ENCODE measurements at places on chromosomes 11 and 22.
A peak's percentile ranks its signal among the peaks of the same experiment; 100 is the strongest.

DNA sequence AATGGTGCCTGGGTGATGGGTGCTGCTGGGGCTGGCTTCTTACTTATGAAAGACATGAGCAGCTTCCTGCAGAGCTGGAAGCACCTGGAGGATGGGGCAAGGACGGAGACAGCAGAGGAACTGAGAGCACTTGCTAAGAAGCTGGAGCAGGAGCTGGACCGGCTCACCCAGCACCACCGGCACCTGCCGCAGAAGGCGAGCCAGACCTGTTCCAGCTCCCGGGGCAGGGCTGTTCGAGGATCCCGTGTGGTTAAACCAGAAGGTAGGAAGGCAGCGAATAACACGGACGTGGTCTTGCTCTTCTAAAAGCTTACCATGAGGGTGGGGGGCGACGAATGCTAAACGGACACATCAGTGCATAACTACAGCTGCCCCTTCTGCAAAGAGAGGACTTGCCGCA, 9.3 kb downstream of the APOL5 start:
- no peak for DNase-seq

DNA sequence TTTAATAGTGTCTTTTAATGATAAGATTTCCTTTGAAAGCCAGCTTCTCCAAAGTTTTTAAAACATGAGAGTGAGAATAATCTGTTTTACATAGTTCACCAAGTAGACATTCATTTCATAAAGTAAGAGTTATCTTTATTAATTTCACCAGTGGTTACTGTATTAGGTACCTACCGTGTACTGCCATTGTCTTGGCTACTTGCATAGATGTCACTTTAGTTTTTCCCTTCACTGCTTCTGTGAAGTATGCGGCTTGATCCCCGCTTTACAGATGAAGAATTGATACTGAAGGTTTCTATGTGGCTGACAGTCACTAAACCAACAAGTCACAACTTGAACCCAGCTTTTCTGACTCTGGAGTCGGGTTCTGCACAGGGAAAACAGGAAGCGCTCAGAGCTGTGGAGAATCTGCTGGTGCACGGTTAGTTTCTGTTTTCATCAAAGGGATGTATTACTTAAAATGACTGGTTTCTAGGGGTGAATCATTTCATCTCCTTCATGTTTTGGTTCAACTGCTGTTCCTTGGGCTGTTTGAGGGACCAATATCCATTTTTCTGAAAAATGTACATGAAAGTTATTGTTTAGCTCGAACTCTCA, 39.3 kb upstream of the MYO18B start:
- DNase-seq = no peak

DNA sequence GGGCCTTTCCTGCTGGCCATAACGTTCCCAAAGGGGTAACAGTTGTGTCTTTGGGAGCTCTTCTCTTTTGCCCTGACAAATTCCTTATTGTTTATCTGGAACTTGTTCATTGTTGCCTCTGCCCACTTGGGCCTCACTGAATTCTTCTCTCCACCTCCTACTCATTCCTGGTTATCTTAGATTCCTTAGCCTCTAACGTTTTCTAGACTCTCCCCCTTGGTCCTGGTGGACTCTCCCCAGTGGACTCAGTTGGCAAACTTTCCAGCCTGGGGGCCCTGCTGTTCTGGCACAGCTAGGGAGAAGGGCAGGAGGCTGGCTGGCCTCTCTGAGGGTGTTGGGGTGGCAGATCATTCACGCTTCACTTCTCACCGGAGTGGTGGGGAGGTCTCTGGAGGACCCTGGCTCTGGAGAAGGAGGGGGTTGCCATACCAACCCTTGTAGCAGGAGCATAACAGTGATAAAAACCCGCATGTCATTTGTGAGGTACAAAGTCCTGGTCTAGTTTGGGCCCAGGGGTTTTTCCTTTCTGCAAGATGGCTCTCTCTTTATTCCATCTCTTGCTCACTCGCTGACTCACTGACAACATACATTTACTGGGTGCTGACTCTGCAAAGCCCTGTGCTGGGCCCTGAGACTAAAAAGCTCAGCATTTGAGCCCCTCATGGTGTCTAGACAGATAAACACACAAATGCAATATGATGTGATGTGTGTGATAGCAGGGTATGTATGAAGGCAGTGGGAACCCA, 39.7 kb downstream of the YWHAH start:
- no peak for DNase-seq

- DNase-seq = no peak
Observed at GRCh38 chr11:116510166-116510565, 262.6 kb downstream of the BUD13 start.

DNA sequence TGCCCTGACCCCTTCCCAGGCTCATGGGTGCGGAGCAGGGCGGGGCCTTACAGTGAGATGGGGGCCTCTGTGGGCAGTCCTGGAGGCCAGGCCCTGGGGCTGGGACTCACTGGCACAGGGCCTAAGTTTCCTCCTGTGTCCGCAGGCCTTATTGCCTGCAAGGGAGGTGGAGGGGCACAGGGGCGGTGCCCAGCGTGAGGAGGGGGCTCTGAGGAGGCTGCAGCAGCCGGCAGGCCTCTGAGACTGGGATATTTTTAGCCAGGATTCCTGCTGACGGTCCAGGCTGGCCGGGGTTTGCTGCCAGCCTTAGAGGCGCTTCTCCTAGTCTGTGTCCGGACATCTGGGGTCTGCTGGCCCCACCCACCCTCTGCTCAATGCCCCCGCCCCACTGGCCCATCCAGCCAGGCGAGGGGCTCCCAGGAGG, 5.7 kb upstream of the RTN4R start:
- no peak for DNase-seq

DNA sequence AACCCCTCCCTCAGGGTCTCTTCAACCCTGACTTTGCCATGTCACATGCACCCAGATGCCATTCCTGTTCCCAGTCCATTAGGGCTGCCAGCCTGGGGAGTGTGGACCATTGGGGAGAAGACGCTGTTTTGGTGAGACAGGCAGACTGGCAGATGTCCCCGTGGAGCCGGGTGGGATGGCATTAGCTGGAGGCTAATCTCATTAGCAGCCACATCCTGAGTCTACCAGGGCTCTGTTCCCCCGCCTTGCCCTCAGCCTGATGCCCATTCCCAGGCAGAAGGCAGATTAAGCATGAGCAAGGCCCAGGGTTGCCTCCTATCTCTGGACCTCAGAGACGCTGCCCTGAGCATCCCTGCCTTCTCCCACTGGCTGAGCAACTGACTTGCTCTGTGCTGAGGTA, 46.4 kb upstream of the ALX4 start:
- DNase-seq = no peak

GRCh38 chr11:105929084-105929955, 92.7 kb downstream of the MSANTD4 start:
- DNase-seq = no peak

- no peak for DNase-seq
Observed at GRCh38 chr22:26615149-26615548, 2.7 kb downstream of the CRYBB1 start.

DNA sequence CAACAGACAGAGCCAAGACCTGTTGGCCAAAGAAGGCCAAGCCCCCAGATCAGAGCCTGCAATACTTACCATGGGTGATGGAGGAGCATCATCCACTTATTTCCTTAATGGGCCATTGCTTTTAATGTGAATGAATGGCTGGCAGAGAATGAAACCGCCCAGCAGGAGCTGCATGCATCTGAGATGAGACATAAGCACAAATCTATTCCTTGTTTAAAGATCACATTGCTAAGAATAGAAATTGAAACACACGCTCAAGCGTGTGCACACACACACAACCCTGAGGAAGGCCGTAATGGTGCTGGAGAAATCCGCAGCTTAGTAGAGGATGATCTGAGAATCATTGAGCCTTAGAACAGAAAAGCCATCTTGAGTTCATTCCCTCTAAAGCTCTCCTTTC, 5.3 kb upstream of the RRAS2 start:
- DNase-seq = no peak

DNA sequence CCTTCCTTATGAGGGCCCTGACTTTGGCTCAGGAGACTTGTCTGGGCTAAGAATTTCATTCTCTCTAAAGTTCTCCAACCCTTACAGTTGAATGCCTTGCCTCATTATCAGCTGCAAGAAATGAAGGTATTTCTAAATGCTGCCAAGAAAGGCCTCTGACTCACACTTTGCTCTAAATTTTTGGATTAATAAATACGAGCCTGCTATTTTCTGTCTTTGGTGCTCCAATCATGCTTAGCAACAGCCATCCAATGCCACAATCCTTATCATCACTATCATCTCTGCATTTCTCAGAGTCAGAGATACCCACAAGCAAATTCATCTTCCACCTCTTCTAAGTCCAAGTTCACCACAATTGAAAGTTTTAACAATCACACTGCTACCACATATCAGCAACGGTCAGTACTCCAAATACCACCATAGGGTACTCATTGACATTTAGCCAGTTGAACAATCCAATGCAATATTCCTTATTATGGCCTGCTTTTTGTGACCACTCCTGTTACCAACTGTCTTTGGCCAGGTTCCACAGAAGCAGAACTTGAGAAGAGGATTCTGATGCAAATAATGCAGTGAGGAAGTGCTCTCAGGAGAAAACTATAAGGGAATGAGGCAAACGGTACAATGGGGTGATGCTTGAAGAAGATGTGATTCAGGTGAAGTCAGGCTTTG, 5.7 kb downstream of the PATE2 start:
- DNase-seq = peak; percentile 48

DNA sequence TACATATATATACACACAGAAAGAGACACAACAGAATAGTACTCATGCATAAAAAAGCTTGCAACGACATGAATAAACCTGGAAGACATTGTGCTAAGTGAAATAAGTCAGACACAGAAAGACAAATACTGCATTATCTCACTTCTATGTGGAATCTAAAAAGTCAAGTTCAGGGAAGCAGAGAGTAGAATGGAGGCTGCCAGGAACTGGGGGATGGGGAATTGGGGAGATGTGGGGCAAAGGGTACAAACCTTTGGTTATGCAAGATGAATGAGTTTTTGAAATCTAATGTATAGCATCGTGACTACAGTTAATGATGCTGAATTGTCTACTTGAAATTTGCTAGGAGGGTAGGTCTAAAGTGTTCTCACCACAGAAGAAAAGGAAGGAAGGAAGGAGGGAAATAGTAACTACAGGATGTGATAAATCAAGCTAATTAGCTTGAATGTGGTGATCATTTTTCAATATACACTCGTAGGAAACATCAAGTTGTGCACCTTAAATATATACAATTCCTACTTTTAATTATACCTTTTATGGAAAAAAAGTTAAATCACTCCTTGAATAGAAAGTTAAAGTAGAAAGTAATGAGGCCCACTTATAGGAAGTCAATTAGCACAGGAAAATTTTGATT, 33.8 kb downstream of the MMP13 start:
- DNase-seq = no peak

- DNase-seq = no peak
Observed at GRCh38 chr11:104332110-104332509, 168.2 kb upstream of the PDGFD start.

GRCh38 chr11:83280256-83280655, 5.9 kb downstream of the CCDC90B start:
- no peak for DNase-seq

- no peak for DNase-seq
Observed at GRCh38 chr11:3111919-3112690, 53.0 kb downstream of the OSBPL5 start.

DNA sequence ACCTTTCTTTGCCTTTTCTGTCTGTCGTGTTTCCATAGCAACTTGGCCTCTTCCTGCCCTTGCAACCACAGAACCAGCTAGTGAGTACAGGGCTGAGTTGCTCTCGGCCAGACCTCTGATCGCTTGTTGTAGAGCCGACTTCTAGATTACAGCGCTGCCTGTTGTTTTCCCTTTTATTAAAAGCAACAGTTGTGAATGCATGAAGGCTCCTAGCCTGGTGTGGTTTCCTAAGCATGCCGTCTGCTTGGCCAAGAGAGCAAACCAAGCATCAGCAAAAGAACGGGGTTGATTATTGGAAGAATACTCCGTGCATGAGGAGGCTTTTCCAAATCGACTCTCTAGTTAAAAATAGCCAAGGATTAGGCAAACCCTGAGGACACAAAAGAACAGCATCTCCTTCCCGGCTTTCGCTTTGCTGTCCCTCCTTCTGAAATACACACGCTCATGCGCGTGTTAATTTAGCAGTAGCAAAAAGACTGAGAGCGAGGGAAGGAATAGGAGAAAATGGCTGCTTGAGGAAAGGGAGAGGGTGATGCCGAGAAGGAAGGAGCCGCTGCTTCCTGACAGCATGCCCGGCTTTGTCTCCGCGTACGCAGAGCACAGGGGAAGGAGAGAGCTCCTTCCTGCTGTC, 71.5 kb upstream of the TTC12 start:
- DNase-seq = peak; percentile 32

DNA sequence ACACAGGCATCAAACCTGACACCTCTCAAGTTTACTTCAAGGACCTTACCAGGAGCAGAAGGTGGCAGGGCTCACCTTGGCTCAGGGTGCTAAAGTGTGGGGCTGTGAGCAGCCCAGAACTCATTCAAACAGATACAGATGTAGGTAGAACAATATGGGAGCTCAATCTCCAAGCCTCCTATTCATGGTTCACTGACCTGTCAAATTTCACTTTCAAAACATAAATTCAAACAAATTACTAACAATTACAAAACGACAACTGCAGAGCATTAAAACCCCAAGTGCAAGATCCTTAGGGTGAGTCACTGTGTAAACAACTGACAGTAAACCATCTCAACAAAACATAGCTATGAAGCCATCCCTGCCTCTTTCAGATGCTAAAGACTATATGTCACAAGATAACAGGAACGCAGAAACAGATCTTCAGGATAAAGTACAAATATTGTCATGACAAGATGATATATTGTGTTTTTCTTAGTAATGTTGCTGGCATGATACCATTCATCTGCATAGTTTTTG, 303.5 kb upstream of the ANO3 start:
- DNase-seq = peak; percentile 42

GRCh38 chr11:21798216-21798615, 394.7 kb upstream of the ANO5 start:
- DNase-seq = no peak

- no peak for DNase-seq
Observed at GRCh38 chr22:32309585-32310251, 47.9 kb upstream of the RFPL3 start.

DNA sequence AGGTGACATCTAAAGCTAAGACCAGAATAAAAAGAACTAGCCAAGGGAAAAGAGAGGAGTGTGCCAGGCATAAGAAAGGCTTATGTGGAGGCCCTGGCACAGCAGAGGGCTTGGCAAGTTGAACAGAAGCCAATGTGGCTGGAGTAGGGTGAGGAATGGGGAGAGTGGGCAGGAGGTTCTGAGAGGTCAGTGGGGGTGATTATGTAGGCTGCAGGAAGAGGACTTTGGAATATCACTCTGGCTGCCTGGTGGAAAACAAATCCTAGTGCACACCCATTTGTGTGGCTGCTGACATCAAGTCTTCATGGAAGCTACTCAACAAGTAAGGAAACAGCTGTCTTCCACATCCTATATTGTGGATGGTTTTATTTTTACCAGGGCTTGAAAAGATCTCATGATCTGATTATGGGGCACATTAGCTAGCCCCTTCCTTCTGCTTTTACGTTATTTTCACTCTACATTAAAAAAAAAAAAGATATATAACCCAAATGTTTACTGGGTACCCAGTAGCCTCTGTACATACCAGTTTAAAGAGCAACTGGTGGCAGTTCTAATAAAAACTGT, 3.4 kb downstream of the MRPL16 start:
- DNase-seq = no peak

Data from GM04504 (cell line).